ENCODE measurements at places on chromosomes 12 and 14.

- DNase-seq, result no peak
Measured at GRCh38 chr12:124165695-124166094, 129.2 kb upstream of the RFLNA start.

DNA sequence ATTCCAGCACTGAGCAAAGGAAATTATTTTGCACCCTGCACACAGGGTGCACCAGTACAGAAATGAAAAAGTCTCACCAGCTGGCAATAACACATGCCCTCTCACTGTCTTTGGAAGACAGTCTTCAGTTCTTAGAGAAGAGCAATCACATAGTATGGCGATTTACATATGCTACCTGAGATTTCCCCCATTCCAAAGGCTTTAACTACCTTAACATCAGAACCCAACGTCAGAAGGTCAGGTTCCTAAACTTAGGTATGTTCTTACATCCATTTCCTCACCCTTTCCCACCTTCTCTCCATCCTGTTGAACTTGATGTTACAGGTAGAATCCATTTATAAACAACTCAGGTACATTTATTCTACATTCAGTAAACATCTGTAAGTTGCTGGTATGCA lies 167.8 kb downstream of the PAWR start:
- DNase-seq, result no peak

DNA sequence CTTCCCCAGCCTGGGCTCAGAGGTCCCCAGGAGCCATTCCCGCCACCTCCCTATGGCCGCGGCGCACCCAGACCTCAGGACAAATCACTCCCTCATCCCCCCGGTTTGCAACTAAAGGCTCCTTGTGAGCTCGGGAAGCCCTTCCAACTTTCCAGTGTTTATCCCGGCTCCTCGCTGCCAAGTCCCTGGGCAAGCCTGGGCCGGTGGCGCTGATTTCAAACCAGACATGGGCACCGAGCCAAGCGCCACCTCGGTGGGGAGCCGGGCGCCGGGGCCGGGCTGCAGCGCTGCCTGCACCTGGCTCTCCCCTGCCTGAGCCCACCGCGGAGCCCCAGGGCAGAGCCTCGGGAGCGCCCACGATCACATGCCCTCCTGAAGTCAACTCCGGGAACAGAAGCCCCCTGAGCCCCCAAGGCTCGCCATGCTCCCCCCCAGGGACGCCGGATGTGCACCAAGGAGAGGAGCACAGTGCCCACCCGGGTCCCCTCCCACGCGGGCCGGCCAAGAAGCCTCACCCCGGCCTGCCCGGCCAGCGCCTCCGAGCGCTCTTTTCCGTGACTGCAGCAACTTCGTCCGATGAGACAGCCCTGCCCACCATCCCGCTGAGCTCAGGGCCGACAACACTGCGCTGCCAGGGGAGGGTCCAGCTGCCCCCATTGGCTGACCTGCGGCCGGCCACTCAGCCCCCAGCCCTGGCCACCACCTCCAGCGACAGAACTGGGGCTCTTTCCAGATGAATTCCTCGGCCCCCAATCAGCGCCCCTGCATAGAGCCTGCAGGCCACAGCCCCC lies 50.0 kb downstream of the NCOR2 start:
- no peak for DNase-seq

- DNase-seq, result no peak
Measured at GRCh38 chr12:118058881-118059280, 2.1 kb downstream of the WSB2 start.

- no peak for DNase-seq
Measured at GRCh38 chr12:12585115-12585863, 22.6 kb upstream of the DUSP16 start.

DNA sequence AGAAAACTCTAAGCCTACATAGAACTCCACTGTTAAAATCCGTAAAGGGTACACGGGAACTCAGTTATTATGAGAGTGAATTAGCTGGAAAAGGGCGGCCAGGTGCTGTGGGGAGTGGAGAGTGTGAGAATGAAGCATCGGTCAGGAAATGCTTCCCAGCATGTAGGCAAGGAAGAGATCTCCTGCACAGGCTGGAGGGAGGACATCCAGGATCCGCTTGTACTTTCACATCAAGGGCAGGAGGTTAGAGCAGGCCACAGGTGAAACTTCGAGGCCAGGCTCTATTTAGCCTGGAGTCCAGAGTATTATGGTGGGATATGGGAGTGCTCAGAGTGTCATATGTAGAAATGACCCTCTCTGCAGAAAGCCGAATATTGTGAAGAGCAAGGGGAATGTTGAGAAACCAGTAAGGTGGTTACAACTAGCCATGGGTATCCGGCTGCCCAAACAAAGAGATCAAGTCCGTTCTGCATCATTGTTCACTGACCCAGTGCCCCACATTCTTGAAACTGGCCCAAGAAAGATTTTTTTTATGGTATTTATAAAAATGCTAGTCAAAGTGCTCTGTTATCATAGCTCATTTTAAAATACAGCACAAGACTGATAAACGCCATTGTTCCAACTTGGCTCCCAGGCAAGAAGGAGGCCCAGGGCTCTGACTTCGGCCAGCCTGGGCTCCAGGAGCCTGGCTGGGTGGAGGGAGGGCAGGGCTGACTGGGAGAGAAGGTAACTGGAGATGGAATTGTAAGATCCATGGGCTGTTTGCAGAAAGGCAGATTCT lies 79.4 kb upstream of the HIF1A start:
- no peak for DNase-seq

Measured in activated naive CD8-positive, alpha-beta T cell treated with anti-CD3 and anti-CD28 coated beads for 36 hours (primary cell).